Fibroblast of lung (primary cell): ENCODE measurements at places on chromosomes 2 and 18.

DNA sequence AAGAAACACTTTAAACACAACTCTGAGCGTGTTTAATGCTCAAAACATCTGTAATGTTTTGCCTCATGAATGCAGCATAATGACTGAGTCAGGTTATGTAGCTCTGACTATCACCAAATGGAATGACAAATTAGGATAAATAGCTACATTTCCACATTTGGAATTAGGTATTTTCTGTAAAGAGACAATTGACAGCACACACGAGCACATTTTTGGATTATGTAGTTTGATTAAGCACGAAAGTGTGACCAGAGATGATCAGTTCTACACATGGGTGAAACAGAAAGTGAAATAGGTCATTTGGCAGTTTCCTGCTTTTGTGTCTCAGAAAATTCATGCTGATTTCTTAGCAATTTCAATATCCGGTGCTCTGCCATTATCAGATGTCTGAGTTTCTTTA, 29.0 kb downstream of the LPIN1 start:
- peak; percentile 51 for DNase-seq

DNA sequence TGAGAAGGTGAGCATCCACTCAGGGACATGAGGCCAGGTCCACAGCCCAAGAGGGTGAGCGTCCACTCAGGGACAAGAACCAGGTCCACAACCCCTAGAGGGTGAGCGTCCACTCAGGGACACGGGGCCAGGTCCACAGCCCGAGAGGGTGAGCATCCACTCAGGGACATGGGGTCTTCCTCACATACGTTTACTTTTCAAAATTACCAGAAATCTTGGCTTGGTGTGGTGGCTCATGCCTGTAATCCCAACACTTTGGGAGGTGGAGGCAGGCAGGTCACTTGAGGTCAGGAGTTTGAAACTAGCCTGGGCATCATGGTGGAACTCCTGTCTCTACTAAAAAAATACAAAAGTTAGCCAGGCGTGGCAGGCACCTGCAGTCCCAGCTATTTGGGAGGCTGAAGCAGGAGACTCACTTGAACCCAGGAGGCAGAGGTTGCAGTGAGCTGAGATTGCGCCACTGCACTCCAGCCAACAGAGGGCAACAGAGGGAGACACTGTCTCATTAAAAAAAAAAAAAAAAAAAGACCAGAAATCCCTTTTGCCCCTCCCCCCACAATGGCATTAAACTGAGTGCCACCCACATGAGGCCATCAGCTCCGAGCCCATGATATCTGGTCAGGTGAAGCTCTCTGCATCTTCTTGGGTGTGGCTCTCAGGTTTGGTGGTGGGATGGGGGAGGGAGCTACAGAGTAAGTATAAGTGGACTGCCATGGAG, 9.0 kb upstream of the MBP start:
- no peak for DNase-seq

DNA sequence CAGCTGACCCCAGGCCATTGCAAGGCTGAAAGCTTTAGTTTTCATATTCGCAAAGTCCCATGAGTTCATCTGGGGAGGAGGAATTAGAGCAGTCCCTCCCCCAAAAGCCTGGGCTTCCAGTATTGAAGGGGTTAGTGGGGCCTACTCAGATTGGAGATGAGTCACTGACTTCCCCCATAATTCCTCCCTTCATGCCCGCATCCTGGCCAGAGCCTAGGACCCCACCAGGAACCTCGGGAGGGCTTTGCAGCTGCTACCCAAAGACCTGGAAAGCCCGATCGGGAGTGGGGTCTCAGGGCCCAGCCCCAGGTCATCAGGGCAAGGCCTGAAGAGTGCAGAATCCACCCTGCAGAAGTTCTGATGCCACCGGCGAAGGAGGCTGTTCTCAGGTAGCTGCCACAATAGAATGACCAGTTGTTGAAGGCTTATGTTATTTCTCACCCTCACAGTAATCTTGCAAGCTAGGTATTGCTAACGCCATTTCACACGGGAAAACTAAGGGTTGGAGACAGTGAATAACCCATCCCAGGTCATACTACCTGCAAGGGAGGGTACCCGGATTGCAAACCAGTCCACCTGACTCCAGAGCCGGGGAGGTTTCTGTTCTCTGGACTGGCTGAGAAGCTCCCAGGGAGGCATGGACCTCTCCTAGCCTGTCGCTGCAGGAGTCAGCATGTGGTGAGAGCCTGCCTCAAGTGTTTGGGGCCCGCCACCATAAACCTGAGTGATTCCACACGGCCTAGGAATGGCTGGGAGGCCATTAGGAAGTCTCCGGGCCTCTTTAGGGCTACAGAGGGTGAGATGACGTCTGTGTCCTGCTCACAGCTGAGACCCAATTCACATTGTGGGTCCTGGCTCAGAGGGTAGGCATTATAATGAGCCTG, 5.8 kb upstream of the ARID5A start:
- DNase-seq = no peak

DNA sequence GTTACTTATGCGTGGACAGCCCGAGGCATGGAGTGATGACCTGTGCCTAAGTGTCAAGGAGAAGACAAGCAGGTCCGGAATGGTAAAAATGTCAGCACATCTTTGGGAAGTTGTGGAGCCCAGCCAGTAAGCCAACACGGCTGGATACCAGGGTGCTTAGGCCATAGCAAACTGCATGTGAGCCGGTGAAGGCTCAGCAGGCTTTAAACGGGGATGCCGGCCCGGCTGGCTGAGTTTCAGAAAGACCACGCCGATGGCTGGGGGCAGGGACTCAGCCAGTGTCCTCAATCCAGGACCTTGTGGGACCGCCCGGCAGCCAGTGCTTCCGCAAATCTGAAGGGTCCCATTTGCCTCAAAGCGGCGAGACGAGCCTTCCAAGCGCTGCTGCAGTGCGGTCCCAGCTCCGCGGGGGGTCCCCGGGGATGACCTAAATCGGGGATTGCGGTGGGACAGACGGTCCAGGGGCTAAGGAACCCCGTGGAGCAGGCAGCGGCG, 946 bp upstream of the AGAP1 start:
- DNase-seq = no peak

GRCh38 chr2:159613651-159614285, 2.6 kb downstream of the BAZ2B start:
- DNase-seq = peak; percentile 48

- DNase-seq = no peak
These were observed 87.2 kb downstream of the LONRF2 start for GRCh38 chr2:100235098-100235497.

DNA sequence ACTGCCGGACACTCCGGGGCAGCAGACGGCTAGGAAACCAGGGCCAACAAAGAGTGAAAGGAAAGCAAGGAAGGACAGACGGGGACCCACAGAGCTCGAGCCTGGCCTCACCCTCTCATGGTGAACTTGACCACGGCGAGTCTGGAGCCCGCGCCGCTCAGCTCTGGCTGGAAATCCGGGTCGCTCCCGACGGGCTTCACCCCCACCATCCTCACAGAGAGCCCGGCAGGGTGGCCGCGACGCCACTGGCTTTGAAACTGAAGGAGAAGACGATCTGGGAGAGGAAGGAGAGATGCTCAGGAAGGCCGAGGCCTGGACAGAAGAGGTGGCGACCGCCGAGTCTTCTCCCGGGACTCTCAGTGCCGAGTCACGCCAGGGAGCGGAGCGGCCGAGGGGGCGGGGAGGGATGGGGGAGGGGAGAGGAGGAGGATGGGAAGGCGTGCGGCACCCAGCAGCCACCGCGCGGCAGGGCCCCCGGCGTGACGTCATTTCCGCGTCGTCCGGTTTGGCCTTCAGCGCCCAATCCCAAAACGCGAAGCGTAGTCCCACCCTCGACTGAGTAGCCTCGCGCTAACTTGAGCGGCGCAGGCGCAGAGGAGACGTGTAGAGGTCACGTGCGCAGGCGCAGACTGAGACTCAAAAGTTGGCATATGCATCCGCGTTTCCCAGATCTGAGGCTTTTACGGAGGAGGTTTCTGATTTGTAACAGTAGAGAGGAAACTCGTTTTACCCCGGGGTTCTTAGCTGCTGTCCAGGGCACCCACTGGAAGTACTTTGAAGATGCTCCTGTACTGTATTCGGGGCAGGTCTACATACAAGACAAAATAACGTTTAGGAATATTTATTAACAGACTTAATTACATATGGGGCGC, at the start of gene TXNL1:
TSS of gene TXNL1 (minus strand) at position 361 of the 872 bp plus-strand sequence. CDS start at position 209, 152 bp downstream.
- DNase-seq = peak; percentile 97

DNA sequence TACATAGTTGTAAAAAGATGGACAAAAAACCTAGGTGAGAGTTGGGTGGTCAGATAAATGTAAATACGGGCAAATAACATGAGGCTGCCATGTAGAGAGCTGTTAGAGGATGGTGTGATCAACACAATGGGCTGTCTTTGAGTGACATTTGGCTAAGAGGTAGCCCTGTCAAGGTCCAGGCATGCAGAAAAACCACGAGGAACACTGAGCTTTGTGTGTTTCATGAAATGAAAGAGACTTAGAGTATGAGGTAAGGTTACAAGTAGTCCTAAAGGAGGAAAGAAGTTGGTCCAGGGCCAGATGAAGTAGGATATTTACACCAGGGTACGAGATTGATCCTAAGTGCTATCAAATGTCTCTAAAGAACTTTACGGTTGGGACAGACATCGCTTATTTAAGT, 160.9 kb downstream of the RDH14 start:
- DNase-seq = peak; percentile 52

- no peak for DNase-seq
These were observed 528 bp upstream of the PCGF1 start for GRCh38 chr2:74507926-74508520.

GRCh38 chr2:100446696-100447095, 23.6 kb upstream of the NMS start:
- no peak for DNase-seq

- no peak for DNase-seq
These were observed 459.8 kb upstream of the SLC14A2 start for GRCh38 chr18:45155526-45155925.

DNA sequence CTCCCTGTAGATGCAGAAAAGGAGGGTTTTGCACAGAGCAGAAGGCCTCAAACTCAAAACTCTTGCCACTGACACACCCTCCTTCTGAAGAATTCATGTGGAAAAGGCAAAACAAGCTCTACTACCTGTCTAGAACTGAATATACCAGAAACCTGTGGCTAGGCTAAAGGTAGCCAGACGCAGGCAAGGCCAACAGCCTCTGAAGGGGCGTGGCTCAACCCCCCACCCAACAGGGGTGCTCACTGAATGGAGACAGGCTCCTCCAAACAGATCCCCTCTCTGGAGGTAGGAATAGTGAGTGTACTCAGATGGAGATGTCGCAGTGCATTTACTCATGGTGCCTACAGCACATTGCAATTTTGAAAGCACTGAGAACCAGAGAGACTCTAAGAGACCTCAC, 3.0 kb upstream of the STK17B start:
- no peak for DNase-seq

GRCh38 chr2:63763391-63763941, 78.2 kb upstream of the UGP2 start:
- DNase-seq = peak; percentile 23

GRCh38 chr2:20432714-20433113, 14.2 kb upstream of the RHOB start:
- no peak for DNase-seq
